ENCODE measurements at places on chromosomes 12 and 14. TPM values are rescaled to one million over a fixed set of nuclear protein-coding genes. Genes with fewer than 3 reads are reported as not detected.
A peak's percentile ranks its signal among the peaks of the same experiment; 100 is the strongest.

DNA sequence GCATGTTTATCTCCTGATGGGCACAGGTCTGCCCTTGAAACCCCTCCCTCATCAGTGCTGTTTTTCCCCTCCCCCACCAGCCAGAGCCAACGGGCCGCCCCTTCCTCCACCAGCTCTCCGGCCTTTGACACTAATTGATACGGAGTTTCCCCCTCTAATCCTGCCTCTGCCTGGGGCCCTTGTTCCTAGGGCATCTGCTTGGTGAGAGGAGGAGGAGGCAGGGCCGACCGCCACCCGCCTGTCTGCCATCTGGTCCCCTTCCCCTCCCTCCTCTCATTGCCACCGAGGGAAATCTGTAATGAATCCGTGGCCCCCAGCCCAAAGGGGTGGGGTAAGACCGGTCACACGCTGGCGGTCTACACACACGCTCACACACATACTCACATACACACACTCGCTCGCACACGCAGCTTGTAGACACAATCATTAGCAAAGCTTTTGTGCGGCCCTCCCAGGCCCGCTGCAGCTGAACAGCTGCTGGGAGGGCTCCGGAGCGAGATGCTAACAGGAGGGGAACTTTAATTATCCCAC, 27.4 kb downstream of the SRRM4 start:
- H3K4me3 ChIP-seq = no peak overlapping the region
- peak; percentile 73 for DNase-seq
- H3K27ac ChIP-seq = no peak overlapping the region
- H3K27me3 ChIP-seq = no peaks in the 10 kb centered on the region
- H3K36me3 ChIP-seq = no peaks in the 10 kb centered on the region

DNA sequence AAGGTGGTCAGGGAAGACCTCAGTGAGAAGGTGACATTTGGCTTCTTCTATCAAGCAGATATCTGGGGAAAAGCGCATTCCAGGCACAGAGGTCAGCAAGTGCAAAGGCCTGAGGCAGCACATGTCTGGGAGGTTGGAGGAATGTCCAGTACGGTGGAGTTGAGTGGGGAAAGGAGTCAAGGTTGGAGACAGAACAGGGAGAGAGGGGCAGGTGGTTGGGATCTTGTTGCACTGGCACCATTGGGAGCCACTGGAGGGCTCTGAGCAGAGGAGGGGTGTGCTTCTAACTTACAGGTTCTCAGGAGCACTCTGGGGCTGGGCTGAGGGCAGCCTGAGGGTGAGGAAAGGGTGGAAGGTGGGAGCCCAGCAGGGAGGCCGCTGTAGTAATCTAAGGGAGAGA, 52.1 kb downstream of the EID3 start:
- H3K36me3 ChIP-seq = peaks cover 23% of the 10 kb centered on the region
- no peaks in the 10 kb centered on the region for H3K4me1 ChIP-seq
- peak; percentile 51 for DNase-seq
- no peaks in the 10 kb centered on the region for H3K27me3 ChIP-seq
- H3K27ac ChIP-seq = no peak overlapping the region

DNA sequence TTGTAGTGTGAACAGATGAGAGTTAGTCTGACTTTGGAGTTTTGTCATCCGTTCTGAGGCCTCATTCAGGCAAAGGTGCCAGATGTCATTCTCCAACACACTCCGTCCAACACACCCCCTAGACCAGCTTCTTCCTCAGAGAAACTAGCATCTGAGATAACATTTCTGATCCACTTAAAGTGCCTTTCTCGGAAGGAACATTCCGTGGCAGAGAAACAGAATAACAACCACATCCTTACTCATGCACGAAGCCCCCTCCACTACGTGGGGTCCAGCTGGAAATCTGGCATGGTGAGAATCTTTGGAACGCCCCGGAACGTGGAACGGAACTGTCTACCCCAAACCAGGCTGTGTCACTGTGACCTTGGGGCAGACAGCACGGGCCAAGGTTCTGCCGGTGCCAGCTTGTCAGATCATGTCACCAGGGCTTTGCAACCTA, 17.0 kb upstream of the BCL7A start:
- H3K4me3 ChIP-seq = no peak overlapping the region
- no peak for DNase-seq
- no peaks in the 10 kb centered on the region for H3K27me3 ChIP-seq

GRCh38 chr14:64594438-64594837, 44.7 kb downstream of the PPP1R36 start:
- H3K36me3 ChIP-seq = no peaks in the 10 kb centered on the region
- H3K4me3 ChIP-seq = no peak overlapping the region
- H3K27me3 ChIP-seq = no peaks in the 10 kb centered on the region
- no peak overlapping the region for H3K27ac ChIP-seq

DNA sequence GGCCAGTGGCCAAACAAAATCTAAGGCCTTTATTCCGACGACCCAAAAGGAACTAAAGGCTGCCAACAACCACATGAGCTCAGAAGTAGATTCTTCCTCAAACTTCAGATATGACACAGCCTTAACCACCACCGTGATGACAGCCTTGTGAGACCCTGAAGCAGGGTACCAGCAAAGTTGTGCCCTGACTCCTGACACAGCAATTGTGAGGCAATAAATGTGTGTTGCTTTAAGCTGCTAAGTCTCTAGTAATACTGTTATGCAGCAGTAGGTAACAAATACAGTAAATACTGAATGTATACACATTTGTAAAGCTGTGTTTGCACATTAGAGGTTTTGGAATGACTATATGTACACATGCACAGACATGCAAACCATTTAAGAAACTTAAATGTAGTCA, 10.7 kb upstream of the SLC6A13 start:
- no peak overlapping the region for H3K27ac ChIP-seq
- DNase-seq = no peak
- no peaks in the 10 kb centered on the region for H3K27me3 ChIP-seq

- no peak overlapping the region for H3K27ac ChIP-seq
- no peaks in the 10 kb centered on the region for H3K27me3 ChIP-seq
- no peaks in the 10 kb centered on the region for H3K36me3 ChIP-seq
- H3K4me1 ChIP-seq = peaks cover 15% of the 10 kb centered on the region
Observed at GRCh38 chr12:92021666-92022035, 124.0 kb downstream of the BTG1 start.

DNA sequence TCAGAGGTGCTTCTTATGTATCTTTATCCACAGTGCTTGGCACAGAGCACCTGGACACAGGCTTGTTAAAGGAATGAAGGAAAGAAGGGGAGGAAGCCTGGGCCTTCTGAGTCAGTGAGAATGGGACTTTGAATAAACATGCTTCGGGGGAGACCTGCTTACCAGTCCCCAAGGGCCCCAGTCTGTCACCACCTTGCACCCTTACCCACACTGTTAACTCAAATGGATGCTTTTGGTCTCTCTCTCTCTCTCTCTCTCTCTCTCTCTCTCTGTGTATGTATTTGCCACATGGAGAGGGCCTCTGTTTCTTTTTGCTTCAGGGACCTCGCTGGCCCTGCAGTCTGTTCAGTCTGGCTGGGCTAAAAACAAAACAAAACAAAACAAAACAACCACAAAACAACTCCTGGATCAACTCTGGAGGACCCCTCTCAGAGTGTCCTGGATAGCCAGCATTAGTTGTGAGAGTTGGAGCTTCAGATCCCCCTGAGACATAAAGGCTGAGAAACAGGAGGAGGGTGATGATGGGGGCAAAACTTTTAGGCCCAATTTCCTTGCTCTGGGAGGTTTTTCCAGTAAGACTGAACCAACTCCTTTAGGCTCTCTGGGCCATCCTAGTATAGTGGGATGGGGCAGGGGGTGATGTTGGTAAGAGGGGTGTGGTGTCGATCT, 1.9 kb downstream of the KIF5A start:
- H3K36me3 ChIP-seq = peaks cover 3% of the 10 kb centered on the region
- H3K4me3 ChIP-seq = no peak overlapping the region
- no peak for DNase-seq

DNA sequence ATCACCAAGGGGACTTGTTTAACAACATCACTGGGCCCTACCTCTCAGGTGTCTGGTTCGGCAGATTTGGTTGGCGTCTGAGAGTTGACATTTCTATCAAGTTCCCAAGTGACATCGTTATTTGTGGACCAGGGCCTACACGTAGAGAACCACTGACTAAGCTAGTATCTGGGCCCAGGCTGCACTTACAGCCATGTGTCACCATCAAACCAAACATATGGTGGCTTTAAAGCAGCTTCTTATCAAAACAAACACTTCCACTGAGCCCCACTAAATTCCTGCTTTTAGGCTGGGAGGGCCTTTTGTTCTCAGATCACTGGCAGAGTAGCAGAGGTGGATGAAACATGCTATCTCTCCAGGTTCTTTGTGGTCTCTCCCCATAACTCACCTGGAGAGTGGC, 220.5 kb downstream of the PELI2 start:
- H3K36me3 ChIP-seq = no peaks in the 10 kb centered on the region
- H3K27me3 ChIP-seq = no peaks in the 10 kb centered on the region
- peaks cover 29% of the 10 kb centered on the region for H3K4me1 ChIP-seq
- DNase-seq = no peak
- H3K27ac ChIP-seq = no peak overlapping the region
- H3K4me3 ChIP-seq = no peak overlapping the region

DNA sequence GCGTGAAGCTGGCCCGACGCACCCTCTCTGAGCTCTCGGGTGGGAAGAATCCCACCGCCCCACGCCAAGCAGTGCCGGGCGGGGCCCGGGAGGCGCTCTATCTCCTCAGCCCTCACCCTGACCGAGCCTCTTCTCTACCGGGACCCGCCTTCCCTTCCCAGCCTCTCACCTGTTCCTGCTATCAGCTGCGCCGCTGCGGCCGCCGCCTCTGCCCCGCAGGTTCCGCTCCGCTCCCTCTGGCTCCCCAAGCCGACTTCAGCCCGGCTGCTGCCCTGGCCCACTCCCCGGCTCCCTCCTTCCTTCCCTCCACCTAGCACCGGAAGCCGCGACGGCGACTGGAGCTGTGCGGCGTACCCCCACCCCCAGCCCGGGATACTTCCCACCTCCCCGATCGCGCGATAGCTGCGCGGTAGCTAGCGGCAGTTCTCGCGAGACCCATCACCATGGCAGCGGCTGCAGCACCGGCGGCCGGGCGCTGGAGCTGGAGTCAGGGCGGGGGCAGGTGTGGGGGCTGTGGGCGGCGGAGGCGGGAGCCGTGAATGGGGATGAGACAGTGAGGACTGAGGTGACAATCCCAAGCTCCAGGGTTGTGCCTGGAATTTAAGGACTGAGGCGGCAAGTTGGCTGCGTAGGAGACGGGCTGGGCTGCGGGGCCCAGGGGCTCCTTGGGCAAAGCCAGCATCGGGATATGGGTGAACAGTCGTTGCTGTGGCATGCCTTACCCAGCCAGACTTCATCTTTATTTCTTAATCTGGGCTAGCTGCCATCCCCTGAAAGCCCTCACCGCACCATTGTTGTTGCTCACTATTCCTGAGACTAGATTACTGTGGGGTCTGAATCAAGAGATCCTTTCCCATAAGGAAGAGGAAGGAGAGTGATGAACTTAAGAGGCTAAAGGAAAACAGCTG, at the start of gene ARF3:
TSS of gene ARF3 (minus strand) at position 347 of the 908 bp plus-strand sequence. CDS start 16,392 bp downstream, outside the sequence.
- peak; percentile 98 for DNase-seq
- H3K36me3 ChIP-seq = peaks cover 2% of the 10 kb centered on the region
- H3K27ac ChIP-seq = peak within 1 kb of the TSS; percentile 97
- peaks cover 23% of the 10 kb centered on the region for H3K4me1 ChIP-seq
- peaks cover 11% of the 10 kb centered on the region for H3K27me3 ChIP-seq

- H3K36me3 ChIP-seq = peaks cover 4% of the 10 kb centered on the region
- no peak overlapping the region for H3K4me3 ChIP-seq
- H3K27ac ChIP-seq = no peak overlapping the region
- H3K4me1 ChIP-seq = peaks cover 2% of the 10 kb centered on the region
Observed at GRCh38 chr12:119783787-119784186, 93.3 kb downstream of the CIT start.

DNA sequence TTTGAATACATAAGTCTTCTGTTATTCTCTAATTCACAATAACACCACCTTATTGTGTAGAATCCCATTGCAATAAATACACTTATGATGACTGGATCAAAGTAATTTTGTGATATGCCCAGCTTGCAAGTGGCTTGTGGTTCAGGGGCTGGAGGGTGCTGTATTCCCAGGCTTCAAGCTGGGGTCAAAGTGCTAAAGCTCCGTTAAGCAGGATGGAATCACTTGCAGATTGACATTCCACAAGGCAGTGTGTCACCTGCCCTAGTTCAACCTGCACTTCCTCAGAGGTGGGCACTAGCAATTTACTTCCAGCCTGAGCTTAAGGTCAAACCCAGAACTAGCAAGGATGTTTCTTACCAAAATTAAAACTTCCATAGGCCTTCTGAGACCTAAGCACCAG, 166.6 kb downstream of the SSPN start:
- H3K27ac ChIP-seq = no peak overlapping the region
- H3K27me3 ChIP-seq = no peaks in the 10 kb centered on the region
- no peak for DNase-seq
- H3K4me1 ChIP-seq = no peaks in the 10 kb centered on the region

- no peaks in the 10 kb centered on the region for H3K27me3 ChIP-seq
- H3K4me1 ChIP-seq = peaks cover 17% of the 10 kb centered on the region
- H3K36me3 ChIP-seq = peaks cover 17% of the 10 kb centered on the region
- DNase-seq = no peak
Observed at GRCh38 chr12:46415552-46415951, 43.0 kb upstream of the SLC38A2 start.

DNA sequence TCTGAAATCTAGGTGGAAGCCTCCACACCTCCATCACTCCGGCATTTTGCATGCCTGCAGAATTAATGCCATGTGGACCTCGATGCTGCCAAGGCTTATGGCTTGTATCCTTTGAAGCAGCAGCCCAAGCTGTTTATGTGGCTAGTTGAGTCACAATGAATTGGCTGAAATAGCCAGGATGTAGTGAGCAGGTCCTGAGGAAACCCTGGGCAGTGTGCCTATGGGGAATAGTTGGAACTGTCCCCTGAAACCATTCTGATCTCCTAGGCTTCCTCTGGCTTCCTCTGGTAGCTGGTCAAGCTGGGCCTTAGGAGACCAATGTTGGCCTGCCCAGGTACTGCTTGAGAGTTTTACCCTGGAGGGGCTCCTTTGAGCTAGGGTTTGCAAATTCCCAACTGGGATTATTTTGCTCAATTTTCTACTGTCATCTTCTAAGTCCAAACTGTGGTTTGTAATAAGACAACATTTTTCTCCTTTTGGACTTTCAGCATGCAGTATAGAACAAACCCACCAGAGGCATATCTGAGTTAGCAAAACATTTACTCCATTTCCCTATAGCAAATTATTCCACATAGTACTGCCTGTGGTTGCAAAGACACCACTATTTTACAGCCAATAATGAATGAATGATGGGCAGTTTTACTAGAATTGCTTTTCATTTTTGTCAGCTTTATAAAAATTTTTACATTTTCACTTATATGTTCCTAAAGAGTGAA, 85.1 kb upstream of the AMIGO2 start:
- DNase-seq = no peak
- H3K27ac ChIP-seq = no peak overlapping the region
- H3K27me3 ChIP-seq = no peaks in the 10 kb centered on the region
- no peaks in the 10 kb centered on the region for H3K4me1 ChIP-seq
- no peak overlapping the region for H3K4me3 ChIP-seq
- peaks cover 2% of the 10 kb centered on the region for H3K36me3 ChIP-seq

The HPD gene
- not detected for total RNA-seq

The ASPG gene
- total RNA-seq = not detected

The ALKBH2 gene
- 17.4 TPM for total RNA-seq

The ZNF664 gene
- 133 TPM for total RNA-seq

Measured in osteocyte (in vitro differentiated cells).